OCI-LY7 (cell line): ENCODE measurements at places on chromosomes 5 and 9.
A peak's percentile ranks its signal among the peaks of the same experiment; 100 is the strongest.

DNA sequence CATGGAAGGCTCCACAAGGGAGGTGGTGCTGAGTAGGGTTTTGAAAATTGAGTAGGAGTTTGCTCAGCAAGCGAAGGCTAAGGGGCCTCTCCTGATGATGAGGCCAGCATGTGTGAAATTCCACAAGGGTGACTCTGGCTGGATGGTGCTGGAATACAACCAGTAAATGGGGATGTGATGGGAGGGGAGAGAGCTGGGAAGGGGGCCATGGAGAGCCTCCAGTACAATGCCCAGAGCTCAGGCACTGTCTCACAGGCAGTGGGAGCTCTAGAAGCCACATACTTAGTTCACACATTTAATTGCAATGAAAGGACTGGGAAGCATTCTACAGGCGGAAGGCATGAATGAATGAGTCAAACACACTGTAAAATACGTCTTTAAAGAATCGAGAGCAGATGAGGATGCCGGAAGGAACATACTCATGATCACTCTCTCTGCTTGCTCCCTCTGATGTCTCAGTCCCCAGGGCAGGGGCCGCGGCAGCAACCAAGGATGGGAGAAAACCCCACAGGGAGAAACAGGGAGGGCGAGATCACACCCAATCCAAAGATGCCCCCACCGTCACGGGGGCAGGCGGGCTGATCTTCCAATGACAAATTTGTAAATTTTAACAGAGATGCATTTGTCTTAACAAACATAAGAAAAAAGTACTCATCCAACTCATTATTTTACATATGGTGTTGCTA, 261.0 kb downstream of the NSG2 start:
- DNase-seq = no peak

DNA sequence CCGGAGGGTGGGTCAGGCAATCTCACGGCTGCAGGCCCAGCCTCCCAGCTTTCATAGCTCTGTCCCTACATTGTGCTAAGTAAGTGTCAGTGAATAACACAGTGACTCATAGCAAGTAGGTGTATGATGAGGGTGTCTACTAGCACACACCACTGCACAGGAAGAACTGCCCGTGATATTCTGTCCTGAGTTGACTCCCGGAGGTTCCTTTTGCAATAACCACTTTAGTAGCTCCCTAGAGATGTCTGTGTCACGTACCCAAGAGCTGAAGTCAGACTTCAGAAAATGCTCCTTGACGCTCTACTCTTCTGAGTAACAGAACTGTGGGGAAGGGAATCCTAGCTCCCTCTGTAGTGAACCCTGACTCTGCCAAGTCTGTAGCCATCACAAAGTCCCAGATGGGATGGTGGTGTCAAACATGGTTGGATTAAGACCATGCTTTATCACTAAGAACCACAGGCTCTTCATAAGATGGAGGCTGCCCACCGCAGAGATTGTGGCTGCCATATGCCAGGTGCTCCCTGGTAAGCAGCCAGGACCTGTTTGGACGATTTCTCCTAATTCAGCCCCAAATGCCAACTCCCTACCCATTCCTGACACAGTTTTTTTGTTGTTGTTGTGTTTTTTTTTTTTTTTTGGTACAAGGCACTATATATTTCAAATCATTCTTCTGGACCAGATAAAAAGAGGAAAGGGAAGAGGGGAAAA, 352.6 kb upstream of the PANK3 start:
- no peak for DNase-seq

DNA sequence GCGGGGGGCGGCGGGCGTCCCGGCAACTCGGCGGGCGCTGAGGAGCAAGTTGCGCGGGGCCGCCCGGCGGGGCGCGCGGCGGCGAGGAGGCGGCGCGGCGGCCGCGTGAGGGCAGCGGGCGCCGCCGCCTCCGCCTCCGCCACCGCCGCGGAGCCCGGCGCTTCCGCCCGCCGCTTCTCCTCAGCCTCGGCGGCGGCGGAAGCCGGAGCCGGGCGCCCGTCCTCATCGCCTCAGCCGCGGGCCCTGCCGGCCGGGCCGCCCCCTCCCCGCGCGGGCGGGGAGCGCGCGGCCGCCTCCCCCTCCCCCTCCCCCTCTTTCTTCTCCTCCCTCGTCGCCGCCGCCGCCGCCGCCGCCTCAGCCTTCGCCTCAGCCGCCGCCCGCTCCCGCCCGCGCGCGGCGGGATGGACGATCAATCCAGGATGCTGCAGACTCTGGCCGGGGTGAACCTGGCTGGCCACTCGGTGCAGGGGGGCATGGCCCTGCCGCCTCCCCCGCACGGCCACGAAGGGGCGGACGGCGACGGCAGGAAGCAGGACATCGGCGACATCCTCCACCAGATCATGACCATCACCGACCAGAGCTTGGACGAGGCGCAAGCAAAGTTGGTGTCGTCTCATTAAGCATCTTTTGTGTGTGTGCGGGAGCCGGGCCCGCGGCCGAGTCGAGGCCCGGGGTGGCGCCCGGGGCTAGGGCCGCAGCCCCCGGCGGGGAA, at the start of gene PBX3:
TSS of gene PBX3 (plus strand) at position 321 of the 712 bp plus-strand sequence.
- peak; percentile 73 for DNase-seq

- DNase-seq = peak; percentile 81
These were observed 44.3 kb upstream of the SARDH start for GRCh38 chr9:133782157-133783130.

DNA sequence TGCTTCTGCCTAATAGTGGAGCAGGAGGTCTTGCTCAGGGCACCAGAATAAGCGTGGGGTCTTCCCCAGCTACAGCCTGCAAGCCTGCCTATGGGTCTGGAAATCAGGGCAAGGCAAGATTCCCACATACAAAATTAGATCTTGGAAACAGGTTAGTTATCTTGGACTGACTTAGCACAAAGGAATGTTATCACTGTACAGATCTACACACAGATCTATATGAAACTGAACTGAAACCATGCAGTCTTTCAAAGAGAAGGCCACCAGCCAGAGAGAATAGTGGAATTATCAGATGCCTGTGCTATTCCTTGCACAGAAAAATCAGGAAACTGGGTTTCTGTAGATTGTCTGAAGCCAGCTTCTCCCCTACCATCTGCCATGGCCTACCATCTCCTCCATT, 585.7 kb downstream of the ACTL7B start:
- DNase-seq = no peak

DNA sequence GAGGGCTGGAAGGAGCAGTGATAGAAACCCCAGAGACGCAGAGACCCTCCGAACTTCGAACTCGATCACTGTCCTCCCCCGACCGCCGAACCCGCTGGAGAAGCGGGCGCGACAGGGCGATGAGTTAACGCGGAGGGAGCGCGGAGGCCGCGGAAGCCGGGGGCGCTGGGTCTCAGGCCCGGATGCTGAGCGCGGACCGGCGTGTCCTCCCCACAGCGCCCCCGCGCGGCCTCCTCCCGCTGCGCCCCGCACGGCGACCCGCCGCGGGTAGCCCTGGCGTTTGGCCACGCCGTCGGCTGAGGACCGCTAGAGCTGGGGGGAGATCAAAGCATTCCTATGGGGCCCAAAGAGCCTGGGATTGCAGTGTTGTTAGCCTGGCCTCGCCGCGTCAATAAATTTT, 7.7 kb upstream of the DMRT2 start:
- DNase-seq = no peak

- DNase-seq = no peak
These were observed 68.7 kb downstream of the RAPGEF1 start for GRCh38 chr9:131671133-131671520.

- DNase-seq = no peak
These were observed 168.5 kb upstream of the TARS1 start for GRCh38 chr5:33272288-33272687.

GRCh38 chr5:143537056-143537455, 133.6 kb upstream of the NR3C1 start:
- no peak for DNase-seq
